ENCODE measurements at places on chromosomes 11 and 22.

GRCh38 chr11:20367313-20367948 is 3.9 kb downstream of the HTATIP2 start:
- peak; percentile 70 for DNase-seq

DNA sequence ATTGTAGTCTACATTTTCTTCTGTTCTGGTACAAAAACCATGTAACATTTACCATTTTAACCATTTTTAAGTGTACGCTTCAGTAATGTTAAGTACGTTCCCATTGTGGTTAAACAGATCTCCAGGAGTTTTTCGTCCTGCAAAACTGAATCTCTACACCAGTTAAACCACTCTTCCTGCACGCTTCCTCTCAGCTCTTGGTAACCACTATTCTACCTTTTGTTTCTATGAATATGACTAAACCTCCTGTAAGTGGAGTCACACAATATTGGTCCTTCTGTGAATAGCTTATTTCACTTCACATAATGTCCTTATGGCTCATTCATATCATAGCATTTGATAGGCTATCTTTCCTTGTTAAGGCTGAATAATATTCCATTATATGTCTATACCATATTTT is 7.1 kb upstream of the EXT2 start:
- no peak for DNase-seq

- DNase-seq: no peak
Observed at GRCh38 chr11:25838918-25839625, 492.9 kb upstream of the ANO3 start.

DNA sequence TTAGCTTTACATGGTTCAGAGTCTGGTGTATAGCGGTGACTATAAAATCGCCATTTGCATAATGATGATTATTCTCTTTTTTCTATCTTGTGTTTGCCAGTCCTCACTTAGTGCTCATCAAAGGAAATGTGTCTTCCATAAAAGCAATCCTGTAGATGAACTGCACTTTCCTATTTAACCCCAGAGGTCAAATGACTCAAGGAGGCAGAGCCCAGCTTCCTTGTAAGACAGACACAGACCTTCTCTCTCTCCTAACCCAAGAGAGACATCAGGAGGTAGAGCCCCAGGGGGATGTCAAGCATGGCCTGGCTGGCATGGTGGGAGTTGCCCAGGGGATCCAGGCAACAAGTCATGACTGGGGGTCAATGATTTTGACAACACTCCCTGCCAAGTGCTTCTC is 46.9 kb upstream of the CRTAM start:
- no peak for DNase-seq

DNA sequence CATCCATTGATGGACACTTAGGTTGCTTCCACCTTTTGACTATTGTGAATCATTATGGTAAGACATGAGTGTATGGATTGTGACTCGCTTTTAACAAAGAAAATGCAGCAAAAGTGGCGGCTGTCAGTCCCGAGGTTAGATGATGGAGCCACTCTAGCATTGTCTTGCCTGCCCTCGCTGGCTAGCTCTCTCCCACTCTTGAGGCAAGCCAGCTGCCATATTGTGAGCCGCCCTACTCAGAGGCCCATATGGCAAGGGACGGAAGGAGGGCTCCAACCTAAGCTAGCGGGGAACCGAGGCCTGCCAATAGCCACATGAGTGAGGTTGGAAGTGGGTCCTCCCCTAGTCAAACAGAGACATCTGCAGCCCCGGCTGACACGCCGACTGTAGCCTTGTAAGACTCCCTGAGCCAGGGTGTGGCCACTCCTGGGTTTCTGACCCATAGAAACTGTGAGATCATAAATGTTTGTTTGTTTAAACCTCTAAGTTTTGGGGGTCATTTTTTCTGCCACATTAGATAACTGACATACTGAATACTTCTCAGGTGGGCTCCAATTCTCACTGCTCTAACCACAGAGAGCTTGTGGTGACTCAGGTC is 160.2 kb downstream of the LDLRAD3 start:
- DNase-seq: no peak

GRCh38 chr11:12871241-12871640 is 137.9 kb upstream of the RASSF10 start:
- no peak for DNase-seq

GRCh38 chr11:112651386-112651785 is 309.8 kb upstream of the NCAM1 start:
- no peak for DNase-seq

DNA sequence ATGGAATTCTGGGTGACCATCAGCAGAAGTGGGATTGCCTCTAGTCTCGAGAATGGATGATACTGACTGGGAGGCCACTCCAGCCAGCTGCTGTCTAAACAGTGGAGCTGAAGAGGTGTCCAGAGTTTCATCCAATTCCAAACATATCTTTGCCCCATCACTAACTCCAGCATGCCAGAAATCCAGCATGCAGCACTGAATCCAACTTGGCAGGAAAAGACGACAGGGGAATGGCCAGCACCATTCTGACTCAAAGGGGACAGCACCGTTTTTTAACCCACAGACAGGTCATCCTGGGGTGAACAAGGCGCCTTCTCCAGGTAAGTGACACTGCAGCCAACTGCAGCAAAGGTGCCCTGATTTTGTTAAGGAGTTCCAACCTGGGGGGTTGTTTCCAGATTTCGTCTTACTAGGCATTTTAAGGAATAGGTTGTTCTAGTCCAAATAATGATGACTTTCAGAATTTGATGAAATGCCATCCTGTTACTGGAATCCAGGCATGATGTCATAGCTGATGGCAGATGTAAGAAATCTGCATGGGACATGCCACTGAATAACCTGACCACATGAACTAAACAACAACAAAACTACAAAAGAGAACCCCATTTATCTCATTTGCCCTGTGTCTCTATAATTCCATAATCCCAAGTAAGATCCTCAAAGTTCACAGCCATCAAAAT is 32.3 kb downstream of the FEZ1 start:
- DNase-seq: no peak

DNA sequence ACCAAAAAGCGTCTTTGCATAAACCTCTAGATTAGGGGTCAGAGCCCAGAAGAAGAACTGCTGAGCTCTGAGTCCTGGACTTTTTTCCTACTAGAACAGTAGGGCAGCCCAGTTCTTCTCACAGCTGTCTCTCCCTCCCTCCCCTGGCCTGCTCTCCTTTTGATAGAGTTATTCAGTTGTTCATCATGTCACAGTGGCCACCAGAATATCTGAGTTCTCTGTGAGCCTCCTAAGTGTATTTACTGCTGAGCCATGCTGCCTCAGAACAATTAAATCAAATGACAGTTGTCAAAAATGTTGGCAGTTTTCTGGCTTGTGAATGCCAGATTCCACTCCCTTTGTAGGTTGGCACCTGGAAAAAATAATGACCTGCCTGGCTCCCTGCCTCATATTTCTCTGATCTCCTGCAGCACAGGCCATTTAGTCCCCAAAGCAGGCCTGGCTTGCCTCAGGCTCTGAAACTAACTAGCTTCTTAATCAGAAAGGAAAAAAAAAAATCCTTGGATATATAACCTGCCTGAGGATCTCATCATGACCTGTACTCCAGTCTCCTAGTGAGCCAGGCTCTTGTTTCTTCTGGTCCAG is 377.4 kb upstream of the LARGE1 start:
- DNase-seq: no peak

- DNase-seq: no peak
Observed at GRCh38 chr22:38148245-38148644, 33.4 kb downstream of the PLA2G6 start.

- DNase-seq: no peak
Observed at GRCh38 chr11:74212533-74212932, 41.4 kb downstream of the PPME1 start.

DNA sequence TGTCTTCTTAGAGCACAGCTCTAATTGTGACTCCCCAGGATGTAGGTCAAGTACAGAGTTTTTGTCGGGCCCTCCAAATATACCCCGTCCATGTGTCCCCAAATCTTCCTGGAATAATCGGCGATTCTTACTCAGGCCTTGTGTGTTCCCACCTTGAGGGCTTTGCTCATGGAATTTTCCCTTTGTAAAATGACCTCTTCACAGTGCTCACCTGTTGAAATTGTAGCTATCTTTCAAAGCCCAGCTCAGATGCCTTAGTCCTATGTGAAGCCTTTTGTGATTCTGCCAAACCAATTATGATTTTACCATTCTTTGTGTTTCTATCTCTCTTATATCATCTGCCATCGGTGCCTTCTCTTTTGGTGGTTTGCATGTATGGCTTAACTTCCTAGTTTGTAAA is 30.1 kb upstream of the RAG2 start:
- DNase-seq: no peak

- no peak for DNase-seq
Observed at GRCh38 chr11:27907091-27907490, 200.9 kb downstream of the KIF18A start.

Data from stimulated activated CD4-positive, alpha-beta T cell treated with anti-CD3 and anti-CD28 coated beads, Interleukin-2, amount 100 ng/mL, for 24 hours (primary cell).